ENCODE measurements at places on chromosomes 1 and 21.

GRCh38 chr21:44013380-44014088, 1.4 kb downstream of the TRAPPC10 start:
- no peak for DNase-seq

GRCh38 chr21:39105341-39105765, 77.9 kb downstream of the PSMG1 start:
- DNase-seq, result no peak

DNA sequence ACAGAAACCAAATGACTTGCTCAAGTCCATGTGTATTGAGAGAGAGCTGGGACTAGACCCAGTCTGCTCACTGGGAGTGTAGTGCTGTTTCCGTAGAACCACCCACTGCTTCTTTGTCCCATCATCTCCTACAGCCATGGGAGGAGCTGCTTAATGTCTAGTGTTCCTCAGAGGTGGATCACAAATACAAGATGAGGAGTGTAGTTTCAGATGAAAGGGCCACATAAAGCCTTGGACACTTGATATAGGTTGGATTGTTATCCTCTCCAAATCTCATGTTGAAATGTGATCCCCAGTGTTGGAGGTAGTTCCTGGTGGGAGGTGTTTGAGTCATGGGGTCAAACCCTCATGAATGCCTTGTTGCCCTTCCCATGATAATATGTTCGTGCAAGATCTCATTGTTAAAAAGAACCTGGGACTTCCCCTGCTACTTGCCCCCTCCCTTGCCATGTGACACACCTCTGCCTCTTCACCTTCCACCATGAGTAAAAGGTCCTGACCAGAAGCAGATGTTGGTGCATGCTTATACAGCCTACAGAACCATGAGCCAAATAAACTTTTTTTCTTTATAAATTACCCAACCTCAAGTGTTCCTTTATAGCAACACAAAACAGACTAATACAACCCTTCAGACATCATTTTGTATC, 127.5 kb upstream of the DNAH14 start:
- DNase-seq, result no peak

DNA sequence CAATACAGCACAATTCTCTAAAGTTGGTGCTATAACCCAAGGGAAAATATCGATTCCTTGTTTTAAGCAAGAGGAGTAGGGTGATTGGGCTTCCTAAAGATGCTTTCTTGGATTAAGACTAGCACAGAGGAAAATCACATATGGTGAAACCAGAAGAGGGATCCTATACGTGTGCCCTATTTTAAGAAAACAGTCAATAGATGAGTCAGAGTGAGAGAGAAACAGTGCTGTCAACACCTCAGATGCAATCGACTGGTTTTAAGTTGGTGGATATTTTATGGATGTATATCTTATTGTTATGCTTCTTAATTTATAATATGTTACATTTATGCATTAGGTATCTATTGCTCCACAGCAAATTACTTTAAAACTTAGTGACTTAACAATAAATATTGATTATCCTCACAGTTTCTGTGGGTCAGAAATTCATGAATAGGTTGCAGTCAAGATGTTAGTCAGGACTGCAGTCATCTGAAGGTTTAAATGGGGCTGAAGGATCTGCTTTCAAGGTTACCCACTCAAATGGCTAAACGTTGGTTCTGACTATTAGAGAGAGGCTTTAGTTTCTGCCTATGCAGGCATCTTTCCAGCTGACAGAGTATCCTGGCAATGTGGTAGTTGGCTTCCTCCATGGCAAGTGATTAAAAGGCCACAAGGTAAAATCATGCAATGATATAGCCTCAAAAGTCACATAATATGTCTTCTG, 61.6 kb upstream of the DEPDC1 start:
- no peak for DNase-seq

DNA sequence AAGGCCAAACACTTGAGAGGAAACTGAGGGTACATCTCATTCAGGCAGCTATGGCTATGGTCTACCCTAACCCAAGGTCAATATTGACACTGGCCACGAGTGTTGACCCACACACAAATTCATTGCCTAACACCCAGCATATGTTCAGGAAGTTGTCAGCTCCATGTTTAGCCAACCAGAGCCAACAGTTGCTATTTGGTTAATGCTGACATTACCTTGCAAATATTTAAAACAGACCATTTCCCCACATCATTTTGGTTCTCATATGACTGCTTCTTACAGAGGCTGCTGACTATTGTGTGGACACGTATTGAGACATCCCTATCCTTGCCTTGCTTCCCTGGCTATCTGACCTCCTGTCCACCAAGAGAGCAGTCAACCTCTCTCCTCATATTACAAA, 97.3 kb downstream of the LMX1A start:
- DNase-seq, result no peak

- no peak for DNase-seq
These were observed 370.2 kb upstream of the LYPLAL1 start for GRCh38 chr1:218803351-218803997.

GRCh38 chr1:230103306-230104173, 36.5 kb downstream of the GALNT2 start:
- DNase-seq, result no peak

Data from spinal cord (tissue), 10 donors.